ENCODE measurements at places on chromosomes 5 and 9. TPM values are rescaled to one million over a fixed set of nuclear protein-coding genes. Genes with fewer than 3 reads are reported as not detected.

- no peak for DNase-seq
Observed at GRCh38 chr5:6700685-6701355, 12.4 kb upstream of the TENT4A start.

GRCh38 chr5:10695055-10695649 lies 65.9 kb downstream of the DAP start:
- no peak for DNase-seq

DNA sequence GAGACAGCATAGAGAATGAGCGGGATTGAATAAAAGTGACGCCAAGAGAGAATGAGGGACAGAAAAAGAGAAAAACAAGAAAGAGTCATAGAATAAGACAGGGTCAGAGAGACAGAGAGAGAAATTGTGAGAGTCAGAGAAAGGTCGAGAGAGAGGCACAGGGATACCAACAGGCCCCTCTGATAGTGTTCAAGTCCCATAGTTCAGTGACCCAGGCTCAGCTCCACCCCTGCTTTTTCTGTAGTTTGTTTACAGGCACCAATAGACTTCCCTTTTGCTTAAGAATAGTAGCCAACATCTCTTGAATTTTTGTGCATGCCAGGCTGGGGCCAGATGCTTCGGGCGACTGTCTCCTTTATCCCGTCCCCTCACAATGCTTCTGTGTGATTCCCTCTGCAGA lies 62.5 kb downstream of the ARHGEF37 start:
- no peak for DNase-seq

DNA sequence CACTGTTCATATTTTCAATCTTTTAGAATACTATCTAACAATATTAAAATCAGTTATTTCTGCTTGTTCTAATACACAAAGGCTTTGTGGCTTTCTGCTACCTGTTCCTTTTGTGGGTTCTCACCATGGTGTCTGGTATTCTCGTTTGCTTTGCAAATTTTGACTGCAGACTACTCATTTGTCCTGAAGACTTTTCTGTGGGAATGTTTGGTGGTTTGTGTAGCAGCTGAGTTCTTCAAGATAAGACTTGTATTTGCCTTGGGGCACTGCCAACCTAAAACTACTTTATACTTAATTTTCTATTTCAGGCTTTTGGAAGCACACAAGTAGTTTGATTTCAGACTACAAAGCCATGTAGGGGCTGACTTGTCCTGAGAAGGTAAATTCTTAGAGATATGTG lies 11.1 kb downstream of the IL33 start:
- no peak for DNase-seq

DNA sequence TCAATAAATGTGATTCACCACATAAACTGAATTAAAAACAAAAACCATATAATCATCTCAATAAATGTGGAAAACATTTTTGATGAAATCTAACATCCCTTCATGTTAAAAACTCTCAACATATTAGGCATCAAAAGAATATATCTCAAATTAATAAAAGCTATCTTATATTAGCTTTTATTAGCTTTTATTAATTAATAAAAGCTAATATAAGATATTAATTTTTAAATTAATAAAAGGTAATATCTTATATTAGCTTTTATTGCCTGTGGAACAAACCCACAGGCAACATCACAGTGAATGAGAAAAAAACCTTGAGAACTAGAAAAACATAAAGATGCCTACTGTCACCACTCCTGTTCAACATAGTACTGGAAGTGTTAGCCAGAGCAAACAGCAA lies 338.9 kb upstream of the GRIA1 start:
- DNase-seq, result no peak

DNA sequence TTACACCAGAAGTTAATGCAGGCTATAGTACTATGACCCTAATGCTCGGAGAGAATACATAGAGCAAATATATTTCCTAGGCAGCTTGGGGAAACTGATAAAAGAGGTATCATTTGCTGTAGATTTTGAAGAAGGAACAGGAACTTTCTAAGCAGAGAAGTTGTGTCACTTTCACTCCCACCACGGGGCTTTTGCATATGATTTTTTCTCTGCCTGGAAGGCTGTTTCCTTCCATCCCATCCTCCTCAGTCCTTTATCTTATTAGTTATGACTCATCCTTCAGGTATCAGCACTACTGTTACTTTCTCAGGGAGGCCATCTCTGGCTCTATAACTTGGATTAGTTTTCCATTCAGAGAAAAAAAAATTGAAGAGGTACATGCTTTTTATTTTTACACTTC lies 2006.1 kb upstream of the WWC1 start:
- no peak for DNase-seq

GRCh38 chr9:102185962-102186361 lies 447.5 kb upstream of the GRIN3A start:
- DNase-seq, result no peak

- DNase-seq, result no peak
Observed at GRCh38 chr5:61768692-61769281, 436.7 kb downstream of the ZSWIM6 start.

The CDC25C gene
- 2.0 TPM for total RNA-seq

The PHF24 gene
- total RNA-seq, result 0.58 TPM

The PELO gene
- total RNA-seq, result 23.9 TPM

GRCh38 chr9:78781681-78782080 lies 484.8 kb downstream of the PSAT1 start:
- no peak for DNase-seq

The AK3 gene
- total RNA-seq, result 65.5 TPM

Measured in kidney epithelial cell (primary cell).